ENCODE measurements at places on chromosomes 12 and 14.
A peak's percentile ranks its signal among the peaks of the same experiment; 100 is the strongest.

- H3K36me3 ChIP-seq = no peaks in the 10 kb centered on the region
- H3K4me3 ChIP-seq = no peak overlapping the region
- no peak overlapping the region for H3K27ac ChIP-seq
- H3K4me1 ChIP-seq = no peaks in the 10 kb centered on the region
Observed at GRCh38 chr14:79947440-79948054, 263.8 kb downstream of the DIO2 start.

DNA sequence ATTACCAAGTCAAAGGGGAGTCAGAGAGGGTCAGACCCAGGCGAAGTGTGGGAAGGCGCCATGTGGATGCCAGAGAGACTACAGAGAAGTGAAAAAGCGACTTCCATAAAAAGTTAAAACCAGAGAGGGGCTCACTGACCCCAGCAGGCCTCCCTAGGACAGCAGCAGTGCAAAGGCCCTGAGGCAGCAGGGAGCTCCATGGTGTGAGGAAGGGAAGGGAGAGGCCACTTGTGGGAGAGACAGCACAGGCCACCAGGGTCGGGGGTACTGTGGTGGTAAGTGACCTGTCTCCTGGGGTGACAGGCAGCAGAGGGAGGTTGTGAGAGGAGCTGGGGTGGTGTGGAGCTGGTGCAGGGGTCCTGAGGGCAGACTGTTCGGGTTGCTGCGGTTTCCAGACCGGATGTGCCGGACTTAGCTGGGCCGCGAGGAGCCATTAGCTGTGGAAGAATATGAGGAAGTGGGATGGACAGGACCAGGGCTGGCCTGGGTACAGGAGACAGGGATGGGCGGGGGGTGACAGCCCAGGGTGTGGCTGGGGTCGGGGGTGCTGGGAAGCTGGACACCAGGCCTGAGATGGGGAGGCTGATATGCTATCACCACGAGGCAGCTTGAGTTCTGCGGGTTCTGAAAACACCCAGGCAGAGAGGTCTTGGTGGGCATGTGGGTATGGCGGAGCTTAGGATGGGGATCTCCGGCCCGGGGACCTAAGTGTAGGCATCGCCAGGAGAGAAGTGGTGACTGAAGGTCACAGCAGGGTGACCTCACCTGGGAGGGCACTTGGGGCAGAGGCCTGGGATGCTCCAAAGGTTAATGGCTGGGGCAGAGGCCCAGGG, 22.7 kb downstream of the SETD1B start:
- peak overlapping the region; percentile 44 for H3K4me3 ChIP-seq
- peaks cover 29% of the 10 kb centered on the region for H3K4me1 ChIP-seq
- peak overlapping the region; percentile 90 for H3K27ac ChIP-seq
- H3K36me3 ChIP-seq = peaks cover 72% of the 10 kb centered on the region

- peak overlapping the region; percentile 25 for H3K27ac ChIP-seq
- no peak for DNase-seq
- no peaks in the 10 kb centered on the region for H3K27me3 ChIP-seq
- H3K4me1 ChIP-seq = peaks cover 58% of the 10 kb centered on the region
Observed at GRCh38 chr14:100402631-100403030, 79.5 kb downstream of the SLC25A47 start.

DNA sequence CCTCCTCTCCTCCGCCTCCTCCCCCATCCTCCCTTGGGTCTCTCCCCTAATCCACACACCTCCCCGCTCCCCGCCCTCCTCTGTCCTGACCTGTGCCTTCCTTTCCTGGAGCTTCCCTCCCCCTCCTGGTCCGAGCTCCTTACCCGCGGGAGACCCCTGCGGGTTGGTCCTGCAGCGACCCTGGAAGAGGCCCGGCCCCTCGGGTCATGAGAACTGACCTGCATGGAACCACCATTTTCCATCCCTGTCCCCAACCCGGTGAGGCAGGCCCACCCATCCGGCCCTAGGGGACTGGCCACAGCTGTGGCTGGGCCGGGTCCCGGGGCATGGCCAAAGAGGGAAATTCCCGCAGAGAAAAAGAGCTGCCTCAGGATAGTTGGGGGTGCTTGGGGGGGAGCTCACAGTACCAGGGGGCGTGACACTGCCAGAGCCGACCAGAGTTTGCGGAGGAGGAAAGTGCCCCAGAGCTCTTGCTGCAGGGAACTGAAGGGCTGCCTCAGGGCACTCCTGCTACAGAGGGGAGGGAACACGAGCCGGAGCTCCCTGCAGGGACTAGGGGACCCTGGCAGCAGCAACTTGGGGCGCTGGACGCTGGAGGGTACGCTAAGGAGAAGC, 613 bp downstream of the ARHGEF40 start:
- peak overlapping the region; percentile 83 for H3K27ac ChIP-seq
- H3K36me3 ChIP-seq = peaks cover 3% of the 10 kb centered on the region
- peak overlapping the region; percentile 82 for H3K4me3 ChIP-seq

DNA sequence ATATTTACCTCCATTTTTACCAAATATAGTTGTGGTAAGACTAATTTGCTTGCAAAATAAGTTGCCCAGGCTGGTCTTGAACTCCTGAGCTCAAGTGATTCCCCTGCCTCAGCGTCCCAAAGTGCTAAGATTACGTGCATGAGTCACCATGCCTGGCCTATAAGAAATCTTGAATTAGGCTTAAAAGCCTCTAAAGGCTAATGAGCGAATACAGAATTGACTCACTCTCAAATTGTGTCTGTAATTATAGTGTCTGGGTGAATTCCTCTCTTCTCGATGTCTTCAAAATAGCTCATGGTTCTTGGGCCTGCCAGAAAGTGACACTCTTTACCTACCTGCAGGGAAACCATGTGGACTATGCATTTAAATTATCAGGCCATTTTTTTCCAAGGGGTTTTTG, 403.5 kb downstream of the SLC16A7 start:
- H3K27ac ChIP-seq = no peak overlapping the region
- H3K4me3 ChIP-seq = no peak overlapping the region
- no peaks in the 10 kb centered on the region for H3K27me3 ChIP-seq
- H3K36me3 ChIP-seq = no peaks in the 10 kb centered on the region

DNA sequence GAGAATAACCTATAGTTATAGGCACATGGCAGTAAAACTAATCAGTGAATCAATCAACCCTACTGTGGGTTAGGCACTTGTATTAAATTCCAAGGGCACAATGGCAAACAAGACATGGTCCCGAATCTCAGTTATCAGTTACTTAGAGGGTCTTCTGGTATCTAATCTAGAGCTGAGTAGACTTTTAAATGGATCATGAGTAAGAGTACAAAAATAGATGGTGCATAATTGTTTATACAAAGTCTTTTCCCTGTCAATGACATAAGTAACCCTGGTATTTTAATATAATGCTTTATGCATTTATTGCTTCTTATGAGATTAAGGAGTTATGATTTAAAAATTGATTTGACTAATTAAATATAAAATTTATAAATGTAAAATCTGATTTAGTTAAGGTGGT, 23.0 kb upstream of the KCNJ8 start:
- H3K4me1 ChIP-seq = no peaks in the 10 kb centered on the region
- H3K36me3 ChIP-seq = no peaks in the 10 kb centered on the region

DNA sequence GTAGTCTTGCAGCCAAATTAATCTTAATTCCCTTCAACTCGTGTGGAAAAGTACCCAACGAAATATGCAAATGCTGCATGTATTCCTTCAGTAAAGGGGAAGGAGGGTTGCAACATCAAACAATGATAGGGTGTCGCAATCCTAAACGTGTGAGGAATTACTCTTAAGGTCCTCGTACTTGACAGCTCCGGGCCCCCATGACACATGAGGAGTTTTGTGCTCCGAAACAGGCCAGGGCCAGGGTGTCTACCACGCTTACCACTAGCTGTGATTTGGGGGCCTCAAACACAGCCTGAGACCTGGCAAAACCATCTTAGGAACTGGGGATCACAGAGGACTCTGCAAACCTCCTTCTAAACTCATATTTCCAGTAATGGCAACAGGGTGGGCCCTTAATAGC, 20.4 kb downstream of the FOS start:
- H3K4me3 ChIP-seq = no peak overlapping the region
- H3K36me3 ChIP-seq = peaks cover 14% of the 10 kb centered on the region
- no peak for DNase-seq
- H3K4me1 ChIP-seq = peaks cover 27% of the 10 kb centered on the region
- H3K27me3 ChIP-seq = no peaks in the 10 kb centered on the region

GRCh38 chr12:93989949-93990348, 158.4 kb upstream of the PLXNC1 start:
- no peaks in the 10 kb centered on the region for H3K4me1 ChIP-seq
- DNase-seq = no peak
- no peaks in the 10 kb centered on the region for H3K27me3 ChIP-seq
- peaks cover 1% of the 10 kb centered on the region for H3K36me3 ChIP-seq
- no peak overlapping the region for H3K27ac ChIP-seq

GRCh38 chr12:6833189-6833890, 5.1 kb downstream of the P3H3 start:
- H3K4me3 ChIP-seq = no peak overlapping the region
- H3K27me3 ChIP-seq = peaks cover 36% of the 10 kb centered on the region
- peaks cover 10% of the 10 kb centered on the region for H3K36me3 ChIP-seq
- no peak for DNase-seq
- H3K4me1 ChIP-seq = peaks cover 9% of the 10 kb centered on the region

DNA sequence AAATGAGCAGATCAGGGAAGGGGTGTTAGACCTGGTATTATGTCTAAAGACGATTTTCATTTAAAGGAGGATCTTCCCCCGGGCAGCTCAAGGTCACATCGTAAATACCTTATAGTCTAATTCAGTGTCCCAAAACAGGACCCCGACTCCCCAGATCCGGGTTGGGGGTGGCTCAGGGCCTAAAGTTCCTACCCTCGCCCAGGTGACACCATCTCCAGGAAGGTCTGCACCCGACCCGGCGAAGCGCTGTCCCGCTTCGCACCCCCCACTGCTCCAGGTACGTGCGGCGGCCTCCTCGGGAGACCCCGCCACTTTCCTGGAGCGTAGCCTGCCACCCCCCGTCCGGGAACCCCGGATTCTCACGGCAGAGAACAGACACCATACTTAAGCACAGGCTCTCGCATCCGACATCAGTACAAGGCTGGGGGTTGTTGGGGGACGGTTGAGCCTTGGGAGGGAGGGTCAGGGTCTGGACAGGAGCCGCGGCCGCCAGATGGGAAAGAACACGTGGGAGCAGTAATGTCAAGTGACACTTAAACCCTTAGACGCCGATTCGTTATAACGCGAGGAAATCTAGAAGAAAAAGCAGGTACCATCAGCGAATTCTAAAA, 556 bp downstream of the TIMM9 start:
- peak overlapping the region; percentile 94 for H3K27ac ChIP-seq
- peak overlapping the region; percentile 82 for H3K4me3 ChIP-seq
- peak; percentile 44 for DNase-seq

- DNase-seq = no peak
- H3K4me1 ChIP-seq = peaks cover 21% of the 10 kb centered on the region
- H3K27me3 ChIP-seq = no peaks in the 10 kb centered on the region
- no peak overlapping the region for H3K4me3 ChIP-seq
- peaks cover 2% of the 10 kb centered on the region for H3K36me3 ChIP-seq
Observed at GRCh38 chr12:111398530-111398929, 7.2 kb upstream of the SH2B3 start.

DNA sequence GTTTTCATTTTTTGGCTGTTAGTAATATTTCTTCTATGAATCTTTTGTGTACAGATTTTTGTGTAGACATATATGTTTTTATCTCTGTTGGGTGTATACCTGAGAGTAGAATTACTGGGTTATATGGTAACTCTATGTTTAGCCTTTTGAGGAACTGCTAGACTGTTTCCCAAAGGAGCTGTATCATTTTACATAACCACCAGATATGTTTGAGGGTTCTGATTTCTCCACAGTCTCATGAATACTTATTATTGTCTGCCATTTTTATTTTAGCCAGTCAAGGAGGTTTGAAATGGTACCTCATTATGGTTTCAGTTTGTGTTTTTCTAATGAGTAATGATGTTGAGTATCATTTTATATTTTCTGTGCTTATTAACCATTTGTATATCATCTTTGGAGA, 1.9 kb downstream of the PCNX4 start:
- peaks cover 43% of the 10 kb centered on the region for H3K4me1 ChIP-seq
- H3K27ac ChIP-seq = peak overlapping the region; percentile 2
- peaks cover 23% of the 10 kb centered on the region for H3K36me3 ChIP-seq
- H3K27me3 ChIP-seq = no peaks in the 10 kb centered on the region
- DNase-seq = no peak

- no peak overlapping the region for H3K4me3 ChIP-seq
- H3K4me1 ChIP-seq = no peaks in the 10 kb centered on the region
- no peak for DNase-seq
Observed at GRCh38 chr14:55451398-55451797, 11.0 kb upstream of the TBPL2 start.

DNA sequence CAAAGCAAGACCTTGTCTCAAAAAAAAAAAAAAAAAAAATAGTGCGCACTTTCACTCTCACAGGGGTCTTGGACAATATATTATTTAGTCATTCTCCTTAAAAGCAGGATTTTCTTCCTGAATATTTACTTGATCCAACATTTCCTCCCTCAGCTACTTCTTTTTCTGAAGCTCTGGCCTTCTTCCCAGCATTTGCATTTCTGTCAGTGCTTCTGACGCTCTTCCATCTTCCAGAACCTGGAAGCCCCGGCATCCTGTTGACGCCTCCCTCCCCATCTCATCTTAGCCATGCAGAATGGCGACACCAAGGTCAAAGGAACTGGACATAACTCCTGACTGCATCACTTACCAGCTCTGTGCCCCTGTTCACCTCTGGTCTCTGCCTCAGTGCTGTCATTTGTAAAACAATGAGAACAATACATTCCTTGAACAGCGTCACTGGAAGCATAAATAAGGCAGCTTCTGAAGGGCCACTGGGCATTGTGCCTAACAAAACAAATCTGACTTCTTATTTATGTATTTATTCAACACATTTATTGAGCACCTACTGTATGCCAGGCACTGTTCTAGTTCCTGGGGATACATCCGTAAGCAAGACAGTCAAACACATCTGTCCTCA, 90.9 kb upstream of the MDM1 start:
- no peaks in the 10 kb centered on the region for H3K27me3 ChIP-seq
- H3K4me1 ChIP-seq = peaks cover 39% of the 10 kb centered on the region
- no peak overlapping the region for H3K4me3 ChIP-seq
- H3K36me3 ChIP-seq = peaks cover 4% of the 10 kb centered on the region
- no peak for DNase-seq
- H3K27ac ChIP-seq = peak overlapping the region; percentile 41

Data from central memory CD8-positive, alpha-beta T cell (primary cell).